Bone marrow (tissue), 2 donors: ENCODE measurements at places on chromosomes 2 and 18.

- no peak for DNase-seq
These were observed 80.3 kb upstream of the TTC39C start for GRCh38 chr18:23934252-23934651.

DNA sequence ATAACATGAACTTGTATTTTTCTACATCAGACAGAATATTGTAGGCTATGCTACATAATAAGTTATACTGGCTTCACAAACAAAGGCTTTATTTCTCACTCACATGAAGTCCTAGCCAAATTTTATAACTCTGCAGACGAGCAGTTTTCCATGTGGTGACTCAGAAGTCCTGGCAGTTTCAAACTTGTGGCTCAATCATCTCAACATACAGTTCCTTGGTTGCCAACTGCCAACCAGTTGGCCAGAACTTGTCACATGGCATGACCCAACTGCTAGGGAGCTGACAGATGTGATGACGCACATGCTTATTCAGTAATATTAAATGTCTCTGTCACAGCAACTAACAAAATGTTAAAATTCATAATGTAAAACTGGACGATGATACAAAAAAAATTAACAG lies 63.8 kb upstream of the ZC3H15 start:
- DNase-seq, result no peak

GRCh38 chr2:117801826-117802225 lies 12.7 kb upstream of the DDX18 start:
- no peak for DNase-seq

GRCh38 chr2:150491430-150491829 lies 4.0 kb upstream of the RND3 start:
- DNase-seq, result no peak

- no peak for DNase-seq
These were observed 293.0 kb upstream of the VRK2 start for GRCh38 chr2:57753636-57754035.

- DNase-seq, result no peak
These were observed 102.2 kb downstream of the SOS1 start for GRCh38 chr2:39018638-39019037.

- DNase-seq, result no peak
These were observed 2.5 kb upstream of the PKDCC start for GRCh38 chr2:42045352-42045751.

GRCh38 chr2:232776435-232776834 lies at the start of gene KCNJ13:
Gene KCNJ13 (minus strand): TSS chr2:232776565. CDS start chr2:232771362, 5,203 bp downstream.
- no peak for DNase-seq

GRCh38 chr2:27993402-27993787 lies 102.9 kb downstream of the BABAM2 start:
- DNase-seq, result no peak

DNA sequence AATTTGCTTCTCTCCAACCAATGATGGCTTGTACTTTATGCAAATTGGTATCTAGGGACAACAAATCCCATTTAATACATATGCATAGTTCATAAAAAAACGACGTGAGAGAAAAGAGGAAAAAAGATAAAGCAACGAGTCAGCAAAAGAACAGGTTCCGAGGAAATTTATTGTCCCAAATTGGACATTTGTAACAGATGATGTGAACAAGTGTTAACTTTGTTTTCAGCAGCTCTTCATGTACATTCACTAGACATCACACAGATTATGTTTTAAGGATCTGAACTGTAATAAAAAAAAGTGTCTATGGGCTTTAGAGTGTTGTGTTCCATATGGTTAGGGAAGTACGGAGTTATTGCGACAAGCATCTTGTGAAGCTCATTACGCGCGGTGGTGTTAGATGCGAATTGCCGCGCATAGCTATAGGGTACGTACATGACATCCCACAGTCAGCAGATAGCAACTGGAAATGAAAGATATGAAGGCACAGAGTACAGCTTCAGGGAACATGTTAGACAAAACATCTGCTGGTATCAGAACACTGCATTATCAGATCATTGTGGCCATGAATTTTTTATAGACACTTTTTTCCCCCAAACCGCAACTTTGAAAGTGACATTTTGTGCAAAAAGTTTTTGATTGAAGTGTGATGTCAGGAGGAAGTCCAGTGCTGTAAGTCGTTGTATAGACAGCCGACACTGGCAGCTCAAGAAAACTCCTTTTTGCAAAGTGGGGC lies 1073.1 kb upstream of the FANCL start:
- DNase-seq, result no peak

- no peak for DNase-seq
These were observed 488.7 kb downstream of the SUCLG1 start for GRCh38 chr2:83970217-83970929.

GRCh38 chr2:241901018-241901380 lies 31.5 kb downstream of the RTP5 start:
- no peak for DNase-seq

- DNase-seq, result no peak
These were observed 318.8 kb downstream of the TSN start for GRCh38 chr2:122074201-122074600.

DNA sequence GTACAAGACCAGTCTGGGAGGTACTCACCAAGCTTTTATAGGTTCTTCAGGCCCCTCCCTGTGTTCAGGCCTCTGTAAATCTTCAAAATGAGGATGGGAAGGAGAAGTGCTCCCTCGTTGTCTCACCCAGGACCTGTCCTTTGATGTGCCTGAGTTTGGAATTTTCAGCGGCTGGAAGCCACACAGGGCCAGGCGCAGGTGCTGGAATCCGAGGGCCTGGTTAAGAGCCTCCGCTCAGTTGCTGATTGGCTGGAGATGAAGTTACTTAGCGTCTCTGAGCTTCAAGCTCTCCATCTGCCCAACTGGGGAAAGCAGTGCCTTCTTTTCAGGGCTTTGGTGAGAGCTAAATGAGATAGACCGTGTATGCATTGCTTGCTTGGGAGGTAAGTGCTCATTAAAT lies 30.0 kb downstream of the HJURP start:
- DNase-seq, result no peak
